HuH-7 (cell line): ENCODE measurements at places on chromosomes 6 and 20.

- DNase-seq = no peak
Measured at GRCh38 chr6:153087436-153087835, 43.6 kb downstream of the RGS17 start.

DNA sequence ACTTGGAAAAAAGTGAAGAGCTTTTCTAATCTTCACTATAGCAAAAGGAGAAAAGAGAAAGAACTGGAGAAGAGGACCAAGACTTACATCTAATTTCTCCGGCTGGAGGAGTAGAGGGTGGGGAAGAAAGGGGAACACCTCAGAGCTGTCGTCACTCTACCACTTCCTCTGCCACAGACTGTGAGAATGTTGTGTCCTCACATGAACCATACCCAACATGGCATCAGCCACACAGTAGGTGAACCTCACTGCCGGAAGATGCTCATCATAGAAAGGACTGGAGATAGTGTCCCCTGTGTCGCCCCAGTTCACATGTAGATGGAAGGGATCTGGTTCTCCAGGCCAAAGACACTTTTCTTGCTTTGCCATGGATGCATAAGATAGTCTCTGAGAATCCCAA, 604.4 kb upstream of the NOX3 start:
- DNase-seq = no peak

- no peak for DNase-seq
Measured at GRCh38 chr6:17093686-17094085, 8.2 kb upstream of the STMND1 start.

GRCh38 chr6:126574301-126574700, 234.4 kb downstream of the CENPW start:
- DNase-seq = no peak

GRCh38 chr20:38809942-38810341, 4.4 kb downstream of the PPP1R16B start:
- DNase-seq = no peak

DNA sequence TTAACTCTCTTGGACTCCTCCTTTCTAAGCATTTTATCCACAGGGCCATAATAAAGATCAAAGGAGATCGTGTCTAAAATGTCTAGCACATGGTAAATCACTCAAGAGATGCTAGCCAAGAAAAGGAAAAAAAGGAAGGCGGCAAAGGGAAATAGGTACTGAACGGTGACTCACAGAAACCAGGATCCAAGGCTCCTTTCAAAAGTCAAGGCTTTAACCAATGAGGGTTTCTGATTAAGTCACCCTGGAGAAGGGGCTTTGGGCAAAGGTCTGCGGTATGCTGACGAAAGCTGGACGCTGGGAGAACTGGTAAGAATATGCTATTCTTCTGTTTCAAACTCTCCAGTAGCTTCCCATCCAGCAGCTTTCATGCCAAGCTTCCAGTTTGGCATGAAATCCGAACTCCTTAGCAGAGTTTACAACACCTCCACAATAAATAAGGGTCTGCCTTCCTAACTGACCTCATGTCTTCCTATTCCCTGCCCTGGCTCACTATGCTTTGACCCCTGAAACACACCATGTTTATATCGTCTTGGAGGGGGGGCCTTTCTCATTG, 1.0 kb downstream of the TOMM34 start:
- DNase-seq = no peak

GRCh38 chr6:128981716-128982115, 98.8 kb downstream of the LAMA2 start:
- DNase-seq = no peak

GRCh38 chr20:60904730-60905129, 347.3 kb upstream of the CDH4 start:
- DNase-seq = no peak

- DNase-seq = no peak
Measured at GRCh38 chr20:63025534-63026331, 19.0 kb upstream of the BHLHE23 start.

DNA sequence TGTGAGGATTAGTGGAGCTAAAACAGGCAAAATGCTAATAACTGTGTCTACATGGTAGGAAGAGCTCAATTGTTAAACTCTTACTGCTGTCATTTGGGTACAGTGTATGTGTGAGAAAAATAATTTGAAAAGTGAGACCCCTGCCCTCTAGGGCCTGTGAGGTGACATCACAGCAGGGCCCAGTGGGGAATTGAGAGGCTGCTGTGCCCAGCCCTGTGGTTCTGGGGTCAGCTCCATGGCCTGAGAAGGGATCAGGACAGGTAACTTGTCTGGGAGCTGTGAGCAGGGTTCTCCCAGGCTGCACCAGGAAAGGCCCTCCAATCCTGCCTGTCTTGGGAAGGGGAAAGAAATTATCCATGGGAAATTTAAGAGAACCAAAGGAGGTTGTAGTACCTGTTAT, 1.3 kb downstream of the SIRPB1 start:
- DNase-seq = no peak

DNA sequence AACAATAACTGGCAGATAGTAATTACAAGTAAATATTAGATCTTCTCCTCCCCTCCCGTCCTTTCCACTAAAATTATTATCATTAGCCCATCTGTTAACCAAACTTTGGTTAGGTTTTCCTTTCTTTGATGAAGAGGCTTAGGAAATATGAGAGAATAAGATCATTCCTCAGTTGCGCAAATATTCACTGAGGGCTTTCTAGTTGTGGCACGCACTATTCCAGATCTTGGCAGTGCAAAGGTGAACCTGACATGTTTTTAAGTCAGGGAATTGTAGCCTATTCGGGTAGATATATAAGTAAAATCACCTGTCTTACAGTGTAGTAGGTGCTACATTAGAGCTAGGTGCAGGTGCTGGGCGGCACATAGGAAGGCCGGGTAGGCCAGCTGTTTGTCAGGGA, 31.1 kb downstream of the RNF217 start:
- no peak for DNase-seq

DNA sequence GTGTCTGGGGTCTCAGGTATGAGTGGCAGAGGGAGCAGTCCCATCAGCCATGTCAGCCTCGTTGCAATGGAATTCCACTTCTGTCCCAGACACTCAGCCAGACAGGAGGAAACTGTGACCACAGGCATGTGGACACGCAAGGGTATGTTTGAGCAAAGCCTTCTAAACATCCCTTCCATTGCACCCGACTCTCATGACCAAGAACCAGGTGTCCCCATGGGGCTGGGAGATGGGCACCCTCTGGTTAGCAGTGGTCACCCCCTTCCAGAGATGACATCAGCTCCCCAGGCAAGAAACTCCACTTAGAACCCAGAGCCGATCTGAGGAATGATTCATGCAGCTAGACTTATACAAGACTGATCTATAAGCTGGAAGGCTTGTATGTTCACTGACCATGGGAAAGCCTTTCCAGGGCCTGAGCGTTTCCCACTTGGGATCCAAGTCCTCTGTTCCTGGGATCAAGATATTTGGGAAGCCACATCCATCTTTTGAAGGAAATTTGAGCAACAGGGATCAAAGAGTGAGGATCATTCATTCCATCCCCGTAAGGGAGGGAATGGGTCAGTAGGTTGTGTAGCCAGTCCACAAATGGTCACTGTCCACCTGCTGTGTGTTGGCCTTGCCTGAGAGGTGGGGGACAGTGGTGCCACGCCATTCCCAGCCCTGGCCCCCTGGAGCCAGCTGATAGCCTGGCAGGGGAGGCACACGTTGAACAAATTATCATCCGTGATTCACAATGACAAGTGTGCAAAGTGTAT, 3.9 kb upstream of the MRGBP start:
- DNase-seq = no peak

GRCh38 chr6:75414445-75415021, 79.1 kb downstream of the FILIP1 start:
- no peak for DNase-seq

DNA sequence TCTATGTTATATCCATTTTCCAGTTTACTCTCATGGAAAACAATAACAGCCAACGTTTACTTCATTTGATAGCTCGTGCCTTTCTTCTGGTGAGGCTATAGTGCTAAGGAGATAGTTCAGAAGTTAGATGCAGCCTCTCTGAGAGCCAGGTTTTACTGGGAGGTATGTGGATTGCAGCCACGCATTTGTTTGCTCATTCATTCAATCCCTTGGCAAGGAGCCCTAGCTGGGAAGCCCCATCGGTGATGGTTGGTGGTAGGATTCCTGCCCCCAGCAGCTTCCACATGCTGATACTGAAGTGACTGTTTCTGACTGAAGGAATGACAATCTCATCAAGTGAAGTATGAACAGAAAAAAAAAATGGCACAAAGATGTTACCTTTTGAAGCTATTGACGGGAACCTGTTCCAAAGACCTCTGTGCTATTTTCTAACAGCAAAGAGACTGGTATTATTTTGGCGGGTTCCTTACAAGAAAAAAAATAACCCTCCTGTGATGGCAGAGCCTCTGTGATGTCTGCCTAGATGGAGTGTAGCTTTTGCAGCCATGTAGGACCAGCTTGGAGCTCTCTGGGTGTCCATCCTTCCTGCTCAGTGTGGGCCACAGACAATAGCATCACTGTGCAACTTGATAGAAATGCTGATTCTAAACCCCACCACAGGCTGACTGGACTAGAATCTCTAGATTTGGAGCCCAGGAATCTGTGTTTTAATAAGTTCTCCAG, 30.6 kb downstream of the SNAP25 start:
- no peak for DNase-seq

DNA sequence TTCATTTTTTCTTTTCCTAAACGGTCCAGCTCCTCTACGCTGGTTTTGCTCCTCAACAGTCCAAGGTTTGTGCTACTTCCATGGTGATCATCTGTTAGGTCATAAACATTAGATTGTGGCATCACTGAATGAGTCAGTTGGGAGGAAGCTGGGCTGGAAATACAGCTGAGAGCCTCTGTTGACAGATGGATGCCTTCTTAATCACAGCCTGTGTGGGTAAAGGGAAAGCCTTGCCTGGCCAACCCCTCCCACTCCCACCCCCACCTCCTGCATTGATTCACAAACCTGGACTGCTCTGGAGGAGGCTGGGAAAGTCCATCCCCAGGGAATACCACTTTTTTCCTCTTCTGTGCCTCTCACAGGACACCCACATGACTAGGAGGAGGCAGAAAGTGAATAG, 180.6 kb upstream of the CCN2 start:
- DNase-seq = peak; percentile 5

- DNase-seq = no peak
Measured at GRCh38 chr6:88965691-88966090, 2.3 kb upstream of the RNGTT start.

GRCh38 chr6:130043344-130043743, 25.0 kb downstream of the L3MBTL3 start:
- DNase-seq = no peak

GRCh38 chr6:3523271-3523670, 66.4 kb upstream of the SLC22A23 start:
- no peak for DNase-seq

- DNase-seq = no peak
Measured at GRCh38 chr6:48141975-48142374, 31.0 kb upstream of the PTCHD4 start.

DNA sequence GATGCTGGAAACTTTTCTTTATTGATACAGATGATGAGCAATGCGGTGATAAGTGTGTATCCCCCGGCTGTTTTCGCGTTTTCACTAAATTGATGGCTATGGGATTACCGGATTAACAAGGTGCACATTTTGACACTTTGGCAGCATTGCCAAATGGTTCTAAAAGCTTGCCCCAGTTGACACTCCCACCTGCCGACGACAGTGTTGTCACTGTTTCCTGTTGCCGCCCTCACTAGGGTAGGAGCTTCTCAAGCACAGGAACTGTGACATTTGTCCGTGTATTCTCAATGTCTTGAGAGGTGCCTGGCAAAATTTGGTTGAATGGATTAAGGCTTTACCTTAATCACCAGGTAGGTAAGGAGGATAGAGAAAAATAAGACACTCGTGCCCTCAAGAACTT, 9.8 kb upstream of the MAPK13 start:
- DNase-seq = no peak

- no peak for DNase-seq
Measured at GRCh38 chr6:18429655-18430297, 42.6 kb downstream of the RNF144B start.

GRCh38 chr6:121901432-121901831, 466.0 kb downstream of the GJA1 start:
- DNase-seq = no peak

DNA sequence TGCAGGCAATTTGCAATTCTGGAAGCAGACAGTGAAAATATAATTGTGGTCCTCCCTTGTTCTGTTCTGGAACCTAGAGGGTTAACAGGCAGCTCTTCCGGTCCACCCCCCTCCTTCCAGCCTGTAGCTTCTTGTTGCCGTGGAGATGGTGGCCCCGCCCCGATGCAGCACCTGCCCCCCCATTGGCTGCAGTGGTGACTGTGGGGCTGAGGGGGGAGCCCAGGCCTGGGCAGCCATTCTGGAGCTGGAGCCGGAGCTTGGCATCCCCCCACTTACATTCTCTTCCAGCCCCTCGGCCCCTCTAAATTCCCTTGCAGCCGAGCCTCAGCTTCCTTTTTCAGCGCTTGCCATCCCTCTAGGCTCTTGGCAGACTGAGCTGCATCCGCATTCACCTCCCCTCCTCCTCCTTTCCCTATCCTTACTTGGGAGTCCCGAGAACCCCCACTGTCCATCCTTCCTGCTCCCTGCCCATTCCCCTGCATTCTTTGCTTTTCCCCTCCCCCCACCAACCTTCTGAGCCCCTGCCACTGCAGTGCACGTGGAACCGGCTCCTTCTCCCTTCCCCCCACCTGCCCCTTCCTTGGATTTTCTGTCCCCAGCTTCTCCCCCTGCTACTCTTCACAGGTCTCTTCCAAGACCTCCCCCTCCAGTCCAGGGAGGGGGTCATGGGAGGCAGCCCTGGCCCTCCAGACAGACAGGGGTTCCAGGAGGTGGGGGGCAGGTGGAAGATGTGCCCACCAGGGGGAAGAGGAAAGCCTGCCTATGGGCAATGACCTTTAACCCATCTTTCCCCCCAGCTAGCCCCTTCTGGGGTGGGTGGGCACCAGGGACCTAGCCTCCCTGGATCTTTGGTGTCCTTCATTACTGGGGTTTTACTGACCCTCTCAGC, 11.4 kb downstream of the SYNGAP1 start:
- DNase-seq = no peak

DNA sequence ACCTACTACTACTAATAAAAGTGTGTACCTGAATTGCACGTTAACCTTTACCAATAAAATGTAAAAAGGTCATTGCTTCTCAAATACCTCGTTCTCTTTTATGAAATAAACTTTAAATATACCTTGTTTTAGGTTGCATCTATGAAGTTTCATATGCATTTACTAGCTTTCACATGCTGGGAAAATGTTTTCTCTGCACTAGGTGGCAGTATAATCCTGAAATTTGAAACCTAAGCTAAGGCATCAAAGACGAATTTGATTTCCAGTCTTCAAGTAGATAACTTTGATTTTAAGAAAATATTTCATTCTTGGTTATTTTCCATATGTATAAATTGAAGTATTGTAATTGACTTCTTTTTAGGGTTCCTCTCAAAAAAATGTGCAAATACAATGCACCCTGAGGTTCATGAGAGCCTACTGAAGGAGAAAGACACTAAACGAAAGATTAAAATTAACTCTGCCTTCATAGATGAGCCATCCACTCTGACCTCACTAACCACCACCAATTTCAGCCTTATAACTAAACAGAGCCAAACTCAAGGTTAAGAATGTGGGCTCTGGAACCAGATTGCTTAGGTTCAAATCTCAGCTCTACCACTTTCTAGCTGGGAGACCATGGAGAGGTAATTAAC, 7.3 kb upstream of the COL9A1 start:
- no peak for DNase-seq

- DNase-seq = no peak
Measured at GRCh38 chr6:9492790-9493189, 922.1 kb downstream of the TFAP2A start.
